ENCODE measurements at places on chromosomes 6 and 20.

DNA sequence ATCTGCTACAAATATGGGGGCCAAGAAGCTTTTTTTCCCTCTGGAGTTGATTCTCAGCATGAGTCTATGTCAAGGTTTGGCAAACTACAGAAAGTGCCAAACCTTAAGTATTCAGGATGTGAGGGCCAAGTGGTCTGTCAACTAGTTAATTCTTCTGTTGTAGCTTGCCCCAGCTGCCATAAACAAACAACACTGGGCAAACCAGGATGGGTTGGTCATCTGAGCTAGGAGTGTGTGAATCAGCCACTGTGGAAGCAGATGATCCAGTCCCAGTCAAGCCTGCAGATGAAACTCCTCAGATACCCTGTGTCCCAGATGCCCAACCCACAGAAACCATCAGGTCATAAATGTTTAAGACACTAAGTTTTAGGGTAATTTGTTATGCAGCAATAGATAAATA, 103.0 kb upstream of the MOCS1 start:
- no peak for DNase-seq

GRCh38 chr20:1484438-1485116, 6.6 kb downstream of the SIRPB2 start:
- no peak for DNase-seq

GRCh38 chr6:16944596-16944995, 157.3 kb upstream of the STMND1 start:
- DNase-seq = no peak

DNA sequence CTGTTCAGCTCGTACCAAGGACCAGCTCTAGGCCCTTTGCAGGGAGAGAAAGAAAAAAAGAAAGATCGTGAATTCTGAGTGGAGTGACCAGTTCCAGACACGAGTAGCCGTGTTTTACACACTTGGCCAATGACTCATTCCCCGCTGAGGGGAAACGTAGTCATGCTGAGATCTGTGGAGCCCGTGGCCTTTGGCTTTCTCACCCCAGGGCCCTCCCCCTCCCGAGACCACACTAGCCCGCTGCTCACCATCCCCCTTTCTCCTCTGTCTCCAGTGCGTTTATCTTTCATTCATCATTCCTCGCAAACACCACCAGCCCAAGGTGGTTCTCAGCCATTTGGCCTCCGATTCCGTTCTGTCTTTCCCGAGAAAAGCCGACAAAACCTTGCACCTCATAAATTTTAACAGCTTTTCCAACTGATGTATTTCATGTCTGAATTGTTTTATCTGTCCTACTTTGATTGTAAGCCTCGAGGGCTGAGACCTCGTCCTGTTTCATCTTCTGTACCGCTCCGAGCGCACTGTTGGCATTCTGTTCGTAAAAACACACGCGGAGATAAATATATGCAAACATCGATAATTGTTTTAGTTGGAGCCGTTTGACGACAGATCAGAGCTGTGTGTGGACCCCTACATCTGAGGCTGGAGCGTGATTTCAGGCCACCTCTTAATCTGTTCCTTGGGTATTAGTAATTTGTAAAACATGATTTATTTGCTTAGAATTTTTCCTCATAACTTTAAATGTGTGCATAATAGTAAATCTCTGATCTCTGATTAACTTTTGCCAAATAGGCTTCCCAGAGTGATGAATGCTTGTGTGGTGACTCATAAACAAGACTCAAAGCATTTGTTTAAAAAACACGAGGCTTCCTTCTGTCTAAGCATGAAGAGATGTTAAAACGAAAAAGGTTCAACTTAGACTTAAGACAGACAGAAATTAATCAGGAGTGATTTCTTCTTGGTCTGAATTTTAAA, 336.6 kb downstream of the CDH4 start:
- no peak for DNase-seq

DNA sequence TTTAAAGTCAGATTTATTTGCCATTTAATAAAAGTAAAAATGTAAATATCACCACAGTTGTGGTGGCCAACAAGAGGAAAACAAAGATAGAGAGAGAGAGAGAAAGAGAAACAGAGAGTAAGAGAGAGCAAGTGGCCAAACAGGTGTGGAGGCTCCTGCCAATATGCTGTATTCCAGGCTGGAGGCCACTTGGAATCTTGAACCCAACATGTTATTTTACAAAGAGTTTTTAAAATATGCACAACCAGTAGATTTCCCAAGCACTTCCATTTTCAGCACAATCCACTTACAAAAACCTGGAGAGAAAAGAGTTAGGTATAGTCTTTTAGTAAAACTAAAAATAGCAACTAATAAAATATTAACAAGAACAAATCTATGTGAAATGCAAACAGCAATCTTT, 1323.1 kb upstream of the CITED2 start:
- no peak for DNase-seq

GRCh38 chr20:1824834-1825233, 70.4 kb upstream of the SIRPA start:
- no peak for DNase-seq

DNA sequence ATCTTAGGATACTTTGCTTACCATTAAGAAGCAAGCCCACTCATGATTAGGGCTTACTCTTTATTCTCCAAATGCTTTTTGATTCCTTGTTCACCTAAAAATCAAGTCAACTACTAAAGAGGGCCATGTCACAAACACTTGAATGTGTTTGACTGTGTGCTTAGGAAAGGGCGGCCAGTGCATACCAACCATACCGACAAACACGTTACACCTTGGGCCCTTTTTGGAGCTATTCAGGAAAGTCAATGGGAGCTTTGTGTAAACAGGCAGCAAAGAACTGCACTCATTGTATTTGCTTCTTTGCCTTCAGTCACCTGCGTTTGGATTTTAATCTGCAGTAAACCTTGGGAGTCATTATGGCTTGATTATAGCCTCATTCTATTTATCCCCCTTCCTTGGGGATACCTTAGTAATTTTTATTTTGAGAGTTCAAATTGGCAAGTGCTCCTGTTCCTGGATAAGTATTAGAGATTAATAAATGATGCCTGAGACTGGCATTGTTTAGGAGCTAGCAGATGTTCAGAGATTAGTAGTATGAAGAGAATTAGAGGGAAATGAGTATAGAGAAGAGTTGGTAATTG, 102.6 kb upstream of the HDGFL1 start:
- no peak for DNase-seq

DNA sequence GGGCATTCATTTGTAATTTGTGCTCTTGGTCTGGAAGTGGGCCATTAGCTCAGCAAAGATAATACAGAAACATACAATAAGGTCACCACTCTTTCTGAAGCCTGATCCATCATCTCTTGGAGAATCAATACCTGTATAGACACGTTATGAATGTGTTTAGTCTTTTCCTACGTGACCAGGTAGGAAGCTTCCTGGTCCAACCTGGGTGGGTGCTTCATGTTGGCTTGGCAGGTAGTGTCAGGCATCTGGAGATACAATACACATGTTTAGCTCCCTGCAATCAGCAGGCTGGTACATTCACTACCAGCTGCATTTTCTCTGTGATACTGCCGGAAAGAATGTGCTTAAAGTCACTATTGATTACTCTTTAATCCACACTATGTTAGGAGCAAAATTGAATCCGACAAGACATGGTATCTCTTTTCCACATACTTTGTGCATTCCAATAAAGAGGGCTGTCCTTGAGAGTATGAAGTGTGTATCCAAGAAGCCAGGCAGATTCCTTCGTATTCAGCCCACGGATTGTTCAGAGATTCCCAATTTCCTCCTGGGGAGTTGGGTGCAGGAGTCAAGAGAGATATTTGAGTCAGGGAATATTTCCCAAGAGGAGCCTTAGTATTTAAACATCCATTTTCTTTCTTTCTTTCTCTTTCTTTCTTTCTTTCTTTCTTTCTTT, 49.9 kb upstream of the RANBP9 start:
- DNase-seq = no peak

GRCh38 chr6:168058691-168059551, 20.1 kb downstream of the FRMD1 start:
- DNase-seq = no peak

DNA sequence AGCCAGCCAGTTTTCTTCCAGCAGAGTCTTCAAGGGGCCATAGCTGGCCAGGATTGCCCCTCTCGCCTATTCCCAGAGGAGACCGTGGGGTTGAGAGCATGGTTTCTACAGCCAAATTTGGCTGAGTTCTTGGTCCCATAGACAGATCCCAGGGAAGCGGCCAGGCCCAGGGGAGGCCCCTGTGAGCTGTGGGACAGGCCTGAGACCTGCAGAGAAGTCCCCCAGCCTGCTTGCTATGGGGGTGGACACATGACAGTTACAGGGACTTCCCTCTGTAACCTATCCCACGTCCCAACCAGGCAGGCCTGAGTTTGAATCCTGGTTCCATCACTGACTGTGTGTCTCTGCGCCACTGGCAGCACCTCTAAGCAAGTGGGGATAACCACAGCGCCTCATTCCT, 2.6 kb downstream of the TCF15 start:
- no peak for DNase-seq

DNA sequence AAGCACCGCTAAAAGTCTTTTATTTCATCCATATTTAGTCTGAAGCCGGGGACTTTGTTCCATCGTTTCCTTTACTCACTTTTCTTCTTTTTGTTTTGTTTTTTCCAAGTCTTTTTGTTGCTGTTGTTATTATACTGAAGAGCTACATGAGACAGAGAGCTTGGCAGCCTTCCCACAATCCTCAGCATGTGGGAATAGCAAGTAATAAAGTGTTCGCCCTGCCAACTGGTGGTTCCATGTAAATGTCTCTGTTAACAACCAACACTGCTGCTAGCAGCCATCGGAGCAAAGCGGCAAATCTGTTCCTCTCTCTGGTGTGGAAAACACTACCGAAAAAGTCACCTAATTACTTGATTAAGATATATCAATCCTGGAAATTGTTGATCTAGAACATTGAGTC, 437.8 kb upstream of the ID4 start:
- no peak for DNase-seq

DNA sequence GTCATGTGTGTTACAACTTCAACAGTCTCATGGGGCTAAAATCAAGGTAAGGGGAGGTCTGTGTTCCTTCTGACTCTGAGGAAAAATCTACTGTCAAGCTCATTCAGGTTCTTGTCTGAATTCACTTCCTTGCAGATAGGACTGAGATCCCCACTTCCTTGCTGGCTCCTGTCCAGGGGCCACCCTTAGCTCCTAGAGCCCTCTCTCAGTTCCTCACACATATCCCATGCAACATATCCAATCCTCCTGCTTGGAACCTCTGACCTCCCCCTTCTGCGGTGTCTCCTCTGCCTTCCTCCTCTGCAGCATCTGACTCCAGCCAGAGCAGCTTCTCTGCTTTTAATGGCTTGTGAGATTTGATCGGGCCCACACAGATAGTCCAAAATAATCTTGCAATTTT, 27.1 kb upstream of the MICB start:
- no peak for DNase-seq

- DNase-seq = no peak
Measured at GRCh38 chr6:155022721-155023120, 27.6 kb downstream of the TIAM2 start.

GRCh38 chr6:11437824-11438459, 99.6 kb upstream of the TMEM170B start:
- DNase-seq = no peak

DNA sequence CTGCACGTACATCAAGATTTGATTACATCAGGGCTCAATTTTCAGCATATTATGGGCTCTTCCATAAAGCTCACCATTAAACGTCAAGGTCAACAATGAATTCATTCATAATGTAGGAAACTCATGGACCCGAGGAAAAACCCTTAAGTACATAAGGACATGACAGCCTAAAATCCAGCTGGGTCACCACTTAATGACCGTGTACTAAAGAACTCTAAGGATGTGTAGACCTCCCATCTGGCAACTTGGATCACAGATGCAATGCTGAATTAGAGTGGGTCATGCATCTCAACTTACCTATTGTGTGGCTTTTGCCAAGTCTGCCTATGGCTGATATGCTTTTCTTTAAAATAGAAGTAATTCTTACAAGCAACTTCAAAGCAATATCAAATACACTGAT, 26.7 kb upstream of the DEFB112 start:
- no peak for DNase-seq

DNA sequence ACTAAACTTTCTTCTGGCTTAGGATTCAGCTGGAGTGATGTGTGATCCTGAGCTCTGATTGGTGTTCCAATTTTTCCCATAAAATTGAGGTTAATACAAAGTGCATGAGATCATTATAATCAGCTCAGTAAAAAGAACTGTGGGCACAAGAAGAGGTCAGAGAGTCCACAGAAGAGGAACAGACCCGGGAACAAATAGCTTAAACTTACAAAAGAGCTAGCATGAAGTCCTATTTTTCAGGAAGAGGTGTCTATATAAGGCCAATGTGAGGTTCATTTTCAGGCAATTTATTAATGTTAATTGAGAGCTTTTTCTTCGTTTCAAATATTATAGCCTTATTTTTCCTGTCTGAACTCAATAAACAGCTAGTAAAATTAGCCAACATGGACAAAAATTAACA, 26.9 kb upstream of the STX11 start:
- no peak for DNase-seq

DNA sequence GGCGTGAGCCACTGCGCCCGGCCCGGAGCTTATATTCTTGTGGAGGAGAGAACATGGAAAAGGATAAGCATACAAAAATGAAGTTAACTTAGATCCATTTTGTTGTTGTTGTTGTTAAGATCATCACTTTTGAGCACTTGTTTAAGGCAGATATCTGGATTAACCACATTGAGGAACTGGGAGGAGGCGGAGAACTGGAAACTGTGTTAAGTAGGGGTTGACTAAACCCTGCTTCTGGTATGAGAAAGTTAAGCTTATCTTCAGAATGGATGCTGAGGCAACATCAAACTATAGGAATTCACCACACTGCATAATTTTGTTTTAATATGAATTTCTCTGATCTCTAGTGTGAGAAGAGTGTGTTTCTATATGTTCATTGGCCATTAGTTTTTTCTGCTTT, 57.6 kb downstream of the GCNT2 start:
- DNase-seq = no peak

- DNase-seq = no peak
Measured at GRCh38 chr20:187733-188132, 1.8 kb downstream of the DEFB128 start.

DNA sequence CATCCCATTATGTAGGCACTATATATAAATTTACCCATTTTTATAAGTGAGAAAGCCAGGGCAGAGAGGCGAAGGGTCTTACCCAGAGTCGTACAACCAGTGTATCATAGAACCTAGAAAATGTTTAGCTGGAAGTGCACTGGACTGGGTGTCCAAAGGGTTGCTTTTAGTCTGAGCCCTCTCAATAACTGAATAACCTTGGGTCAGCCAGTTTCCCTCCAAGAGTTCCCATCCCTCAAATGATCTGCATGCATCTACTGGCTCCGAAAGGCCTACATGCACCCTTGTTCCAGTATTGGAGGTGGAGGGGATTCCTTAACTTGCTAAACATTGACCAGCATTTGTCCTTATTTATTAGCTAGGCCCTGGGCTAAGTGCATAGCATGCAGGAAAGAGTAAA, 3.8 kb downstream of the SNPH start:
- no peak for DNase-seq

DNA sequence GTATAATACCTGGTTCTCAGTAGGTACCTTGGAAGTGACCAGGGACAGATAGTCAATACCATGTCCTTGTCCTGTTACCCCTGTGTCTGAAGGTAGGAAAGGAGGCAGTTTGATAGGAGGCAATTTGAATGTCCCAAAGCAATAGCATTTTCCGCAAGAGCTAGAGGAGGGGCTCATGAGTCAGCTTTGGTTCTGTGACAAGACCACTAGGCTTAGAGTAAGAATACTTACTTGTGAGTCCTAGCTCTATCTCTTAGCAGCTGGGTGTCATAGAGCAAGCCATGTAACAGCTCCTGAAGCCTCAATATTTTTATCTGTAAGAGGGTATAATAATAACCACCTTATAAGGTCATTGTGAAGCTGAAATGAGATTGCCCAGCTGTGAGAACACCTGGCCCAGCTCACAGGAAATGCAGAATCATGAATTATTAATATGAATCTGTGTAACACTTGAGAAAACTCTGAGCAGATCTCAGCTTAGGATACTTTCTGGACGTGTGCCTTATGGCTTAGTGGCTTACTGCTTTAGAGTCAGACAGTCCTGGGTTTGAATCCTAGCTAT, 58.6 kb downstream of the DAAM2 start:
- DNase-seq = no peak
